Fibroblast of mammary gland (primary cell): ENCODE measurements at places on chromosomes 1 and 21.

DNA sequence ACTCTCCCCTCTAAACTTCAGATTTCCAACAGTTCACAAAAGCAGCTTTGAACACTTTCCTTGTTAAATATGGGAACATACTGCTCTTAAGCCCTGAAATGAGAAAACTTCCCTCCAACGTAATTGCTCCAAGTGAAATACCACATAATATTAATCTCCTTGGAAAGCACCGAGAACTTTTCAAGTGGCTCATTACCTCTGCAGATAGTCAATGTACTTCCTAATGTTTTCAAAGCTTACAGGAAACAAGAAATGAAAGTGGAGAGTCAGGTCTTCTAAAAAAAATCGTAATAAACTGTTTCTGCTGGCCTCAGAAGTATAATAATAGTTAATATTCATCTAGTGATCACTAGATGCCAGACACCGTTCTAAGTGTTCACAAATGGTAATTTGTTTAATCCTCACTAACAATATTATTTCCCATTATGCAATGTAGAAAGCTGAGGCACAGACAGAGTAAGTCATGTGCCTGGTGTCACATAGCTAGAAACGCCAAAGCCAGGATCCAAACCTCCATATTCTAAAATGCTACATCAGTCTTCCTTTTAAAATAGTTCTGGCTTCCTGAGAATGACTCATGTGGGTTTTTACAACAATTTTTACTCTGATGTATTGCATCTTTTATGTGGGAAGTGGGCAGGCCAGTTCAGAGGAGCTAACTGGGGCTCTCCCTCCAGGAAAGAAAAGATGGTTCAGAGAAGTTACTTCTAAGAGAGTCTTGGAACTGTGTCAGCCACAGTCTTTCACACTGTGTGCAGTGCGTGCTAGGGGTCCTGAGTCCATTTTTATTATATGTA, 177.2 kb downstream of the PLPPR4 start:
- peak; percentile 48 for DNase-seq

DNA sequence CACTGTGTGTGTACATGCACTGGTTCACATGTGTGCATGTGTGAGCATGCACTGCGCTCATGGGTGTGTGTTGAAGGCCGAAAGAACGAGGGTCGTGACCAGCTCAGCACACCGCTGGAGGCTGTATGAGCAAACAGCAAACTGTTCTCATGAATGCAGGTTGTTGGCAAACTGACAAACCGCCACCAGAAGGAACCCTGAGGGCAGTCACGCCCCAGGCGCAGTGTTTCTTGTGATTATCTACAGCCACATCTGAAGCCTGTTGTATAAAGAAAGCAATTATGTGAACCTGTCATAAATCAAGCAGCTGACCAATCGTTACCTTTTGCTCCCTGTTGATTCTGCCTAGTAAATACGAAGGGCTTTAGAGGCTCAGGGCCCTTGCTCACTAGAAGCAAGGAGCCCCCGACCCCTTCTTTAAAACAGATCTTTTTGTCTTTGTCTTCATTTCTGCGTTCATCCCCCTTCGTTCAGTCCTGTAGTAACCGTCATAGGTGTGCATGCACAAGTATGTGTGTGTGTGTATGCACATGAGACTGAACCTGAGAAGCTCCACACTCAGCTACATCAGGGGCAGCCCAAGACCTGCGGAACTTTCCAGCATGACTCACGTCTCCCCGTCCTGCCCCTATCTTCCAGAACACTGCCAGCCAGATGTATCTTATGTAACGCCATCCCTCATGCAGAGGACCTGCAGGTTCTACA, 16.8 kb upstream of the RIPK4 start:
- DNase-seq, result no peak

DNA sequence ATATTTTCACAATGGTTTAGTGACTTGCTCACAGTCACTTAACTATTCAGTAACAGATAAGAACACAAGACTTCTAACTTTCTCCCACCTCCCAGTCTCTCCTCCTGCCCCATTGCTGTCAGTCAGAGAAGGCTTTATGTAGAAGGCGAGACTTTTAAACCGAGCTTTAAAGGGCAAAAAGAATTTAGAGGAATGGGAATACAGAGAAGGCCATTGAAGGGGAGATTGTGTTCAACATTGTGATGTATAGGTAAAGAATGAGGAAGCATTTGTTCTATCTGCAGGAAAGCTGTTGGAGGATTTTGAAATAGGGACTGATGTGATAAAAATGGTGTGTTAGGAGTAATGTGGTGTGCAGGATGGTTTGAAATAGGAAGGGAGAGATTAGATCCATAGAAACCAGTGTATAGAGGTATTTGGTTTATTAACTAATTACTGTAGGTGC, 7.3 kb downstream of the POU2F1 start:
- no peak for DNase-seq

- DNase-seq, result no peak
Observed at GRCh38 chr21:29730281-29730680, 209.5 kb downstream of the GRIK1 start.

GRCh38 chr1:184563308-184563707, 176.5 kb downstream of the C1orf21 start:
- peak; percentile 53 for DNase-seq

GRCh38 chr1:36151134-36151844, 2.0 kb upstream of the TRAPPC3 start:
- DNase-seq, result no peak

- no peak for DNase-seq
Observed at GRCh38 chr1:167360120-167360519, 139.4 kb downstream of the POU2F1 start.

DNA sequence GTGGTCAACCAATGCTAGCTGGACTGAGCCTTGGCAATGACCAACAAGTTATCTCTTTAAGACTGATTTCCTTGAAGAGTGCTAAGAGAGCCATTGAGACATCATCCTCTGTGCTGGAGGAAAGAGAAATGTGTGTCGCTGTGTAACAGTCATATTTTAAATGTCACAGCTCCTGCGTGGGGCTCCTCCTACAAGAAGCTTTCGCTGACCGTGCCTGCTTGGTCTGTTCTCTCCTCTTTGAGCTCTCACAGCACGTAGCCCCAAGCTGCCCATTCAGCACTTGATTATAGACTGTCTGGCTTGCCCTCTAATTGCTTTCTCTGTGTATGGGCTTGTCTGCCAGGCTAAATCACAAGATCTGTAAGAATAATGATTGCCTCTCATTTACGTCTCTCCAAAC, 221.3 kb downstream of the FOXD2 start:
- DNase-seq, result no peak

- DNase-seq, result peak; percentile 44
Observed at GRCh38 chr1:30976143-30976542, 67.6 kb upstream of the SDC3 start.

DNA sequence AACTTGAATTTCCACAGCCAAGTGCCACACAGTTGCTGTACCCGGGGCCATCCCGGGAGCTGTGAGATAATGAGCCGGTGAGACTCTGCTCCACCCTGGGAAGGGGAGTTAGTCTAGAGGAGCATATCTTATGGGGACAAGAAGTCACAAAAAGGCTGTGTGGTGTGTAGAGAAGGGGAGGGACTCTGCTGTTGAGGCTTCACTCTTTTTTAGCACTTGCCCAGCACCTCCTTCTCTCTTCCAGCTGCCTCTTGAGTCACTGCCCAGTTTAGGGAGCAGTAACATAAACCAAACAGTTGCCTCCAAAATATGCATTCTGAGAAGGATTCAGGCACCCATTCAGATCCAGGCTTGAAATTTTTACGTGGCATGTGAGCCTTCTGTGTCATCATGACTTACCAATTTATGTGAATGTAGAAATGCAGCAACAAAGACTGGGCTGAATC, 744 bp upstream of the WDR26 start:
- peak; percentile 89 for DNase-seq

- DNase-seq, result no peak
Observed at GRCh38 chr1:179588425-179589024, 3.1 kb upstream of the TDRD5 start.

GRCh38 chr1:241596633-241597032, 43.5 kb downstream of the CHML start:
- DNase-seq, result no peak

DNA sequence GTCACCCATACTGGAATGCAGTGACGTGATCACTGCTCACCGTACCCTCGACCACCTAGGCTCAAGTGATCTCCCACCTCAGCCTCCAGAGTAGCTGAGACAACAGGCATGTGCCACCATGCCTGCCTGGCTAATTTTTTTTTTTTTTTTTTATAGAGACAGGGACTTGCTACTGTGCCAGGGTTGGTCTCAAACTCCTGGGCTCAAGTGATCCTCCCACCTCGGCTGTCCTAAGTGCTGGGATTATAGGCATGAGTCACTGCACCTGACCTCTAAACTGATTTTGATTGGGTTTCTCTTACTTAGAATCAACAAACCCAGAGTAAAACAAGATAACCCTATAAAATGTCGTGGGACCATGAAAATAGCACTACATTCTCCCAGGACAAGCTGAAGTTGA, 112.0 kb downstream of the UBE2U start:
- DNase-seq, result no peak

DNA sequence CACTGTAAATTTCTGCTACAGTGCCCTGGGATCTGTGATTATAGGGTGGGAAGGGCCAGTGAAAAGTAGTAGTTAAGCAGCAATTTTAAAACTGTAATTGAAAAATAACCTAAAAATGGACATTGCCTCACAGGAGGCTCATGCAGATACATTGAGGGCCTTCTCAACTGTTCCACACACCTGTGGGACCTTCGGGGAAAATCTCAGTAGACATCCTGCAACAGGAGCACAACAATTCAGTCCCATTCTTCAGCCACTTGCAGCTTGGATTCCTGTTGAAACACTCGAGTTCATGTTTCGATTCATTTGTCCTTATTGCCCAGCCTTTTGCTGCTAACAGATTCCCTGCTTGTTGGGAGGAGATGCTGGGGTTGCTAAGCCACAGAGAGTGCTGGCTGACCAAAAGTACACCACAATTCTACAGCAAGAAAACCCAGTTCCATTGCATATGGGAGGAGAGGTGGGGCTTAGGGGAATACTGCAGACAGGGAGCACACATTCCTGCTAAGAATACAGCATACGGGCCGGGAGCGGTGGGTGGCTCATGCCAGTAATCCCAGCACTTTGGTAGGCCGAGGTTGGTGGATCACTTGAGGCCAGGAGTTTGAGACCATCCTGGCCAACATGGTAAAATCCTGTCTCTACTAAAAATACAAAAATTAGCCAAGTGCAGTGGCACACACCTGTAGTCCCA, 4.5 kb downstream of the TMCC2 start:
- DNase-seq, result no peak

DNA sequence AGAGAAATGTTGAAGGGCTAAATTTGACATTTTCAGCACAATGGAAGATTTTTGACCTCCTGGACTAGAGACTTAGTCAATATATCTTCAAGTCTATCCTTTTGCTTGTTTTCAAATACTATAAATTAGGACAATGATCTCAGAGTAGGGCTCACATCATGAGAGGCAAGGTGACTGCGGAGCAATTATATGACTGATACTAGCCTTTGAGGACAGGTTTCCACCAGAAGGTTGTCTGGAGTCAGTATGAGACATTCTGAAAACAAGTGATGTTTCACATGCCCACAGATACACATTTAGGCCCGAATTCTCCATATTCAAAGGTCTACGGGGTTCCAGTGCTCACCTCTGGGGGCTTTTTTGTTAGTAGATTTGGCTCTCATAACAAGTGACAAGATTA, 142.3 kb upstream of the SAMSN1 start:
- DNase-seq, result no peak

- no peak for DNase-seq
Observed at GRCh38 chr21:27001526-27001925, 34.6 kb upstream of the ADAMTS5 start.

GRCh38 chr21:31780944-31781343, 49.0 kb upstream of the SCAF4 start:
- DNase-seq, result no peak

- no peak for DNase-seq
Observed at GRCh38 chr1:243415663-243416408, 160.0 kb downstream of the SDCCAG8 start.

DNA sequence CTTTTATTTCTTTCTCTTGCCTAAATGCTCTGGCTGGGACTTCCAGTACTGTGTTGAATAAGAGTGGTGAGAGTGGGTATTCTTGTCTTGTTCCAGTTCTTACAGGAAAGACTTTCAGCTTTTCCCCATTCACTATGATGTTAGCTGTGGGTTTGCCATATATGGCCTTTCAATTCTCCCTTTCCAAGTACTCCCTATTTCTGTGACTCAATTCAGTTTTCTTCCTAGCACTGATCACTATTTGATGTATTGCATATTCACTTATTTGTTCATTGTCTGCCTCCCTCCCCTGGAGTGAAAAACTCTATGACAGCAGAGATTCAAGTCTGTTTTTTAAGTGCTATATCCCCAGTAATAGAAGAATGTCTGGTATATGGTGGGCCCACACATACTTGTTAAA, 618.2 kb upstream of the CAMK1G start:
- DNase-seq, result no peak

DNA sequence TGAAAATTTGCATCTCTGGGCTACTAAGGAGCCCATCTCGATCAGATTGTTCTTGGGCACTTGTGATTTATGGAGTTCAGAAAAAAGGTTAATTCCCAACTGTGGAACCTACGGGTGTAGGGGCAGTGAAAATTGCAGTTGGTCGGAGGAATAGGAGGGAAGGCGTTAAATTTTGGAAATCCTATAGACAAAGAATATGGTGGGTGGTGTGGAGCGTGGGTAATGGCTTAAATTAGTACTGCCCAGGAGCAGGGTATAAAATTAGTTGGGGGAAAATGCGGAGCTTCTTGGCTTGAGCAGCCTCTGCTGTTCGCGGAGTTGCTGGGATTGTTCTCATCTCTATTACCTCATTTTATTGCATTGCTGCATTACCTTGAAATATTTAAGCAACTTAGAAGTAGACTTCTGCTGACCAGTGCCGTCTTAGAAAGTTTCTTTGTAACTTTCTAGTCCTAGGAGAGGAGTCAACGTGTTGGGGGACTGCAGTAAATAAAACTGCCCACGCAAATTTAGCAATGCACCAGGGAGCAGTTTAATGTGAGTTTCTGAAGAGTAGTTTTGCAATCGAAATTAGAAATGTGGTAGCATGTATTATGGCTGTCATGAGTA, 514 bp downstream of the S1PR1 start:
- DNase-seq, result peak; percentile 96

GRCh38 chr1:162922201-162922600, 61.2 kb upstream of the CCDC190 start:
- DNase-seq, result no peak

DNA sequence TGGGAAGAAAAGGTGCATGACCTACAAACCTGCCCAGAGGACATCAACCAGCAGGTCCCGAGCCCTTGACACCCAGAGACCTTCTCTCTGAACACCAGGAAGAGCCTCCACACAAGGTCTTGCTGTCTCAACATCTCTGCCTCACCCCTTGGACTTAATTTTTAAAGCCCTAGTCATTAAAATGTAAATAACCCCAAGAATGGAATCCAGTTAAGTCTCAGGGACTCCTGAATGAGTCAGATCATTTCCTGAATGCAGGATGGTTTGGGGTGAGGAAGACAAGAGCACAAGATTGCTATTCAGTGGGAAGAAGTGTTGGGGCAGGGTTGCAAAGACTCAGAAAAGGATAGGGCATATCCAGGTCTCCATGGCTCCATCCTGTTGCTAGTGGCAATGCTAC, 17.8 kb upstream of the GRIK3 start:
- DNase-seq, result no peak

DNA sequence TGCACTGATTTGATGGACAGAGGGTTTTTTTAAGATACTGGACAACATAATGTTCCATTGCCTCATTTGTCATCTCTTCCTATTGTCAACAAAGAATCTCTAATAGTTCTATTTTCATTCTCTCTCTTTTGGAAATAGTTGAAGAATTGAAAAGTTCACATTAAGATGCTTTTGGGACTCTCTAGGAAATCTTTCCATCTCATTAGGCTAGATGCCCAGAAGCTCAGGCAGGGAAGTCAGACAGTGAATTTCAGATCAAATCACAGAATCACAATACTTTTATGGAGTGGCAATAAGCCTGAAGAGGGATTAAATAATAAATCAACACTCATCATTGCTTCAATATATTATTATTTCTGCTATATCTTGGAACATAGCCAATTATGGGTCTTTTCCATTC, 29.2 kb downstream of the NEGR1 start:
- no peak for DNase-seq
